ENCODE measurements at places on chromosomes 5 and 9. TPM values are rescaled to one million over a fixed set of nuclear protein-coding genes. Genes with fewer than 3 reads are reported as not detected.

The N4BP3 gene
- 6.1 TPM for total RNA-seq

The LURAP1L gene
- total RNA-seq: not detected

The ANKRD34B gene
- not detected for total RNA-seq

The SCGB3A2 gene
- total RNA-seq: not detected

The MOB3B gene
- 2.5 TPM for total RNA-seq

The CTXN3 gene
- not detected for total RNA-seq

The GPR107 gene
- 24.4 TPM for total RNA-seq

The PCDHB12 gene
- not detected for total RNA-seq

The LRRC70 gene
- total RNA-seq: 0.97 TPM

The ZBTB6 gene
- total RNA-seq: 9.1 TPM

The PRUNE2 gene
- 0.16 TPM for total RNA-seq

The SOHLH1 gene
- not detected for total RNA-seq

The CCL19 gene
- not detected for total RNA-seq

The PTGES gene
- total RNA-seq: not detected

The SLC6A7 gene
- total RNA-seq: not detected

Measured in activated CD8-positive, alpha-beta T cell treated with anti-CD3 and anti-CD28 coated beads, Interleukin-2, amount 10 ng/mL, durations not matched to agents 7 days and 5 days (primary cell).